ENCODE measurements at places on chromosomes 5 and 9.

DNA sequence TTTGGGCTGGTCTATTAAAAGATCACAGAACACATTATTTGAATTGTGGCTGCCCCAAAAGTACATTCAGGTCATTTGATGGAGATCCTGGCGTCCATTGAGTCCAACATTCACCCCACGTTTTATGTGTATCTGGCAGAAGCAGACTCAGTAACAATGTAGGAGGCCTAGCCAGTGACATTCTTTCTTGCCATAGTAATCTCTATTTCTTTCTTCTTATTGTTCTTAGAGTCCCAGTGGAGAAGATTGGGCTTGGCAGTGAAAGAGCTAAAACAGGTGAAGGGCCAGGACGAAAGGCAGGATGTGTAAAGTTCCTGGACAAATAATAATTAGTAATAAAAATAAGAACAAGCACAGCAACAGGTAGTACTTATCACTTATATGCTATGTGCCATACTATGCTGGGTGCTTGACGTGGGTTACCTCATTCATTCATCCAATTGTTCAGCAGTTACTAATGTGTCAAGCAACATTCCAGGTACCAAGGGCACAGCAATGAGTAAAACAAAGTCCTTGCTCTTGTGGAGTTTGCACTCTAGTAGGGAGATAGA is 12.6 kb upstream of the ANKH start:
- DNase-seq = no peak

DNA sequence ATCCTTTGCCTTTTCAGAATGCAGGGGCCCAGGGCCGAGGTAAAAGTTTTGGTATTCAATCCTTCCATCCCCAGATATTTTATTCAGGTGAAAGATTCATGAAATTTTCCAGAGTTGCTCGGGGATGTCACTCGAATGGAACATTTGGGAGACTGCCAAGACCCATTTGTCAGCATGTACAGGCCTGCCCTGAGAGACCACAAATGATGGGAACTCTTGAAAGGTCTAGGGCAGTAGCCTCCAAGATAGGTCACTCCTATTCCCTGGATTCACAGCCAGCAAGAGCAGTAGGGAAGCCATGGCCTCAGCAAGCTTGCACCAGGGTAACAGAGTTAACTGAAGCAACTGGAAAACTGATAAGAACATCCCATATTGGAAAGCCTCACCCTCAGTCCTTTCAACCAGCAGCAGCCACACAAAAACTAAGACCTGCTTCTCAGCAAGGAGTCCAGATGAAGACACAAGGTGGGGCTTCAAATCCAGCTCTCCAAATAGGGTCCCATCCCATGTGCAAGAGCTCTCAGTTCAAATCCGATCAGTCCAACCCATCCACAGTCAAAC is 12.5 kb downstream of the CARD6 start:
- no peak for DNase-seq

DNA sequence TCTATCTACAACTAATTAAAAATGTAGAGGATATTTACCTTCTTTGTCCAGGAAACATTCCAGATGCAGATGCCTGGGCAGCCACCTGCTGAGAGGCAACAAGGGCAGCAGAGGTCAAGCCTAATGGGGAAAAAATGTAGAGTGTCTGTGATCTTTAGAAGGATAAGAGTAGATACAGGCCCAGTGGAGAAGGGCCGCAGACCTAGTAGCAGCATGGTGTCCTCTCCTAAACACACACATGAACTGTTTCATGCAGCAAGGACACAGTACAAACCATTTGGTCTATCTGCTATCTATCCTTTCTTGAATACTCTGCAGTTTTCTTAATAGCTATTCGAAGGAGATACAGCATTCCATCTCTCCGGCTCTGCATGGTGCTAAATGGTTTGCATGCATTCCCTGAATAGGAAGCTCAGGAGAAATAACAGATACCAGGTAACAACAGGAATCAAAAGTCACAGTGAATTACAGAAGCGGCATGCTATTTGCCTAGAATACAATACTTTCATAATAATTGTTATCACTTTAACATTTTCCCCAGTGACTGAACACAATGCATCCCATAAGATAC is 107.3 kb downstream of the ZNF608 start:
- DNase-seq = no peak

- DNase-seq = no peak
Measured at GRCh38 chr5:30387974-30388632, 805.4 kb upstream of the CDH6 start.

DNA sequence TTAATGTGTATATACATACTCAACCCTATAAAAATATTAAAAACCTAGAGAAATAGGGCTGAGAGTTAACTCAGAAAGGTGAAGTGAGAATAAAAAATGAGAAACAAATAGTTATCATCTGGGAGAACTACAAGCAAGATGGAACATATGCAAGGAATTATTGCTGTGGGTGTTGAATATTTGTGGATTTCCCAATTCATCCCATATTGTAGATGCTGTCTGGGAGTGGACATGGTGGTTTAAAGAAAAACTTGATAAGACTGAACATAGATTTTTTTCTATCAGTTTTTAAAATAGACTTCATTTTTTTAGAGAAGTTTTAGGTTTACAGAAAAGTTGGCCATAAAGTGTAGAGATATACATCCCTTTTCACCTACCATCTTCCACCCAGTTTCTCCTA is 263.5 kb downstream of the SPATA31D1 start:
- no peak for DNase-seq

- no peak for DNase-seq
Measured at GRCh38 chr9:111839387-111839786, 44.6 kb upstream of the SHOC1 start.

- no peak for DNase-seq
Measured at GRCh38 chr9:79719021-79719420, 147.3 kb downstream of the TLE4 start.

- DNase-seq = no peak
Measured at GRCh38 chr5:37838152-37838932, 1.5 kb downstream of the GDNF start.

DNA sequence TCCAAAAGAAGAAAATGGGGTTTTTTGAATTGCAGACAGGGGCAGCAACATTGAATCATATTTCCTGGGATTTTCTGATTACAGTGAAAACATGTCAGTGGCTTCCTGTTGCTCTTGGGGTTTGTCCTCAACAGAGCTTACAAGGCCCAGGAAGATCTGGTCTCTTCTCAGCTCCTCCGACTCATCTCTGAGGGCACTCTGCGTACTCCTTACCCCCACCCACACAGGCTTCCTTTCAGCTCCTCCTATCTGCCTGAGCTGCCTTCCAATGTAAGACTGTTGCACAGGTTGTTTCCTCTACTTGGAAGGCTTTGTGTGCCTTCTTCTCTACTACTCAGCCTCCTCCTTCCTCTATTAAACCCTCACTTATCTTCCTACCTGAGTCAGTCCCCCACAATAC is 245.1 kb upstream of the MEF2C start:
- DNase-seq = no peak

DNA sequence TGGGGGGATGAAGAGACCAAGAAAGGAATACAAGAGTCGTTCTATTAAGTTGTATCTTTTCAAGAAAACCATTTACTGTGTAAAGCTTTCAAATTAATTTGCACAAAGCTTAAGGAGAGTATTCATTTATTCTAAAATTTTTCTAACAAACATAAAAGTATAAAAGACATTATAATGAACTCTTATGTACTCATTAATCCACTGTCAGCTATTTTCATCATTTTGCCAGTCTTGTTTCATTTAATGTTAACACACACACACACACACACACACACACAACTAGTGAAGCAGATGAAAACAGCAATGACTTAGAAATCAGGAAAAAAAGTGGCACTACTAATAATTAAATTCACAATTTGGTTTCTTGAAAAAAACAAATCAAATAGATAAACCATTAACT is 176.7 kb downstream of the TLE1 start:
- DNase-seq = no peak

GRCh38 chr5:151798674-151799073 is 26.9 kb downstream of the G3BP1 start:
- no peak for DNase-seq

DNA sequence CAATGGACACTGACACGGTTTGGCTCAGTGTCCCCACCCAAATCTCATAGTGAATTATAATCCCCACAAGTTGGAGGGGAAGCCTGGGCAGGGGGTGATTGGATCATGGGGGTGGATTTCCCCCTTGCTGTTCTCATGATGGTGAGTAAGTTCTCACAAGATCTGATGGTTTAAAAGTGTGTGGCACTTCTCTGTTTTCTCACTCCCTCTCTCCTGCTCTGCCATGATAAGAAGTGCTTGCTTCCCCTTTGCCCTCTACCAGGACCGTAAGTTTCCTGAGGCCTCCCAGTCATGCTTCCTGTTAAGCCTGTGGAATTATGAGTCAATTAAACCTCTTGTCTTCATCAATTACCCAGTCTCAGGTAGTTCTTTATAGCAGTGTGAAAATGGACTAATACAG is 115.8 kb upstream of the KIF2A start:
- DNase-seq = no peak

DNA sequence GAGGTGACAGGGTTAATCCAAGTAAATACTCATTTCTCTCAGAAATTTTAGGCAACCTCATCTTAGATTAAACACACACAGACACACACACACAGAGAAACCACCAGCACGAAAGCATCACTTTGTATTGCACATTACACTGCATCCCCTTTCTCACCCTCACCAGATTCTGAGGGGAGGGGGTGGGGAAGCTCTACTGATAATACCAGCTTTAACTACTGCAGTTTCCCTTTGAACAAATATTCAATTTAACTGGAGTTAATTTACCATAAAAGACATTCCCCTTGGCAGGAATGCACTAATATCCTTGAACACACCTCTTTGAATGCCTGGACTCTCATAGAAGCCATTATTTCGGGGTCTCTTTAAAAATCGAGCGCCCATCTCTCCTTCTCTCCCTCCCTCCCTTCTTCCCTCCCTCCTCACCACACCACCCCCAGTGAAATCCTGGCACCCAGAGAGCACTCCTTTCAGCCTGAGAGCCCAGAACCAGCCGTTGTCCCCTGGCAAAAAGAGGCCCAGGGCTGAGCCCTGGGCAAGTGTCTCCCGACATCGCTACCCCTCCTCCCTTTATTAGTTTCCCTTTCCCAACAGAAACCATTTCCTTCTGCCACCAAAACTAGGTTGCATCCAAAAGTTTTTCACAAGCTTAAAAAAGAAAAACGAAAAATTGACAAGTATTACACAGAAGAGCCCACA is 2.8 kb upstream of the NFIB start:
- no peak for DNase-seq

- no peak for DNase-seq
Measured at GRCh38 chr5:178780581-178781498, 50.4 kb upstream of the ZNF354A start.

DNA sequence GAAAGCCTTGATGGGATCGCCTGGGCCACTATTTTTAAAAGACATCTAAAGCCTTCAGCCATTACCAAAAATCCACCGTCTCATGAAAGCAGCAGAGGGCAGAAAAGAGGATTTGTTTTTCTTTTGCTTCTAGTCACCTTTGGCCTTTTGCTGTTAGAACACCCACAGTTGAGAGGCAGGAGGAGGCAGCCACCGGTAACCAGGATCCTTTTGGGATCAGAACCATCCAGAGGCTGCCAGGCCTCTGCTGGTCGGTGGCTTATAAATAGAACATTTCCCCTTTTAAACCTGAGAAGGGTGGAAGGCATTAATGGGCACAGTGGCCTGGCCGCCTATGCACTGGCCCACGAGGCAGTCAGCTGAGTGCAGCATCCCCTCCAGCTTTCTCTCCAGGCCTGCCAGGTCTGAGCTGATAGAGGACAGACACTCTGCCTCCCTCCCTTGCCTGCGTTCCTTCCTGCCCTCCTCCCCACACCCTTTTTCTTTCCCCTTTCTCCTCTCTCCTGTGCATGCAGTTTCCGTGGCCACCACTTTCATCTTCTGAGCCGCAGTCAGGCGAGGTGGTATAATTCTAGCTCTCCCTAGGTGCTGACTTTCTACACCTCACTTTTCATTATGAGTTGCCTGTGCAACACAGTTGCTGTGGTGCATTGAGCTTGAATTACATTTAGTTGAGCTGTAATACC is 253.4 kb downstream of the ARHGAP26 start:
- DNase-seq = no peak

- DNase-seq = no peak
Measured at GRCh38 chr5:1111241-1111726, 579 bp downstream of the SLC12A7 start.

DNA sequence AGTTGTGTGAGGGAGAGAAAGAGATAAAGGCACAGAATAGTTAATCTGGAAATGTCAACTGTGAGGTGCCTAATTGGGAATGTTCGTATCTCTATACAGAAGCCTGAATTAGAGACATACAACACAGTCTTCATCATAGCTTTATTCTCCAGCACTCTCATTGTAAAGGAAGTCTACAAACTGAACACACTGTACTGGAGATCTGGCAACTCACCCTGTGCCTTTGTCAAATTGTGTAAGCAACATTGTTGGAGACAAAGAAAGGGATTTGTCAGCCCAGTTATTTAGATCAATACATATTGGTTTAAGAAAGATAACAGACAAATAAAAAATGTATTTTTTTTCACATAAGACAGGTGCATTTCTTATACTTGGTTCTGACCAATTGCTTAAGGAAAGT is 832.9 kb upstream of the DMAC1 start:
- DNase-seq = no peak

DNA sequence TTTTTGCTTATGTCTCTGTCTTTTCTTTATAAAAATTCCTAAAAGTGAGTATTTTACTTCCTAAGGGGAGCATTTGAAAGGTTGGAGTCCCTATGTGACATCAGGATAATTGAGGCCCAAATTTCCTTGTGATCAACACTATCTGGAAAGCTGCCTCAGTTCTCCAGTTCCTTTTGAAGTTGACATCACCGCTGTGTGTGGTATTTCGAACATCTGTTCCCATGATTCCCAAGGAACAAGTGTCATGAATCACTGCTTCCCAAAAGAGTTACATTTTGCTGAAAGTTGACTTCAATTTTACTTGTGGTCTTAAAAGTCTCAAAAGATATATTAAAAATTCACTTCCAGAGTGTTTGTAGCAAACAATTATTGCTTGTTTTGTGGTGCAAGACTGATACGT is 452.1 kb upstream of the RGMB start:
- no peak for DNase-seq

DNA sequence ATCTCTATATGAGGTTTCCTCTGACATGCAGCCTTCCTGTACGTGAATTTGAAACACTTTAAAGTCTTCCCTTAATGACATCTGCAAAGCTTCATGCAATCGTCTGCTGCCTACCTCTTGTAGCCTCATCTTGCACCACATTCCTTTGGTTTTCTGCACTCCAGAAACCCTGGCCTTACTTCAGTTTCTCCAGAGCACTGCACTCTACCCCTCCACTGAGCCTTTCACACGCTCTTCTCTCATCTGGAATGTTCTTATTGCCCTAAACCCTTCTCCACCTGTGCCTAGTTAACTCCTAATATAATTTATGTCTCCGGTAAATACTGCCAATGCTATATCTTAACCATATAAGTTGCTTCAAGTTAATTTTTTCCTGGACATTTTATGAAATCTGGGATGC is 168.8 kb upstream of the SLC27A6 start:
- no peak for DNase-seq

DNA sequence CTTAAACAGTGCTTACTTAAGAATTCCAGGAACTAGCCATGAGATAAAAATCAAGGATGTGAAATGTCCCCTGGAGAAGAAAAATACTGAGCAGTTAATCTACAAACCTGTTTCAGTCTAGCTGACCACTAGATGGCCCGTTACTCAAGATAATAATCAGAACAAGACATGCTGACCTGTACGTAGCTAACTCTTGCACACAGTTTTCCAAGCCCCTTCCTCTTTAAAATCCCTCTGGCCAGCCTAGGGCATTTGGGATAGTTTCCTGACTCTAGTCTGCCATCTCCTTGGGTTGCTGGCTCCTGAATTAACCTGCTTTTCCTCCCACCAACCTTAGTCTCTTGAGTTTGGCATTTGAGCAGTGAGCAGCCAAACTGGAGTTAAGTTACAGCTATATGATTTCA is 59.2 kb upstream of the TRAF1 start:
- no peak for DNase-seq

- DNase-seq = no peak
Measured at GRCh38 chr5:74187757-74188156, 452.8 kb downstream of the ENC1 start.
